H1 (cell line): ENCODE measurements at places on chromosomes 5 and 9.
A peak's percentile ranks its signal among the peaks of the same experiment; 100 is the strongest.

- DNase-seq, result no peak
Measured at GRCh38 chr5:68368311-68369022, 152.9 kb downstream of the PIK3R1 start.

DNA sequence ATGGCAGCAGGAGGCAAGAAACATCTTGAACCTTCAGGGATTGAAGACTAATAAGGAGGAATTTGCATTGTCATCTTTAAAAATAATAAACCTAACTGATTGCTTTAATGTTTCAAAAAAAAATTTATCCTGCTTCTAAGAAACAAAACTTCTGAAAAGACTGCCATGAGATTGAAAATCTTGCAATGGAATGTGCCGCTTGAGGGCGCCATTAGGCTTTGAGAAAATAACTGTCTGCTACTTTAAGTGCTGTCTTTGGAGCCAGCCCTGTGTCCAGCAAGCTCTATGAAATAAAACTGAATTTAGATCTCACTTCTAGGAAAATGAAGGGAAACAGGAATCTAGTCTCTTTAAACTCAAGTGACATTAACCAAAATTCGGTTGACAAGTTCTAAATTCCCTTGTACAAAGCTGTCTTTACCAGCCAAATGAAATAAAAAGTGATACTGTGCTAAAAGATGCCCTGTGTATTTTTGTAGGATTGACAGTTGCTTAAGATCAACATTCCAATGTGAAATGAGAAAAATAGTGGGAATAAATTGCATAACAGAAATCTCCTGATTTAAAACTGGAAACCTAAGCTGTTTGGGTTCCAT is 79.4 kb downstream of the ESM1 start:
- peak; percentile 79 for DNase-seq

- no peak for DNase-seq
Measured at GRCh38 chr5:31036411-31036810, 157.1 kb upstream of the CDH6 start.

DNA sequence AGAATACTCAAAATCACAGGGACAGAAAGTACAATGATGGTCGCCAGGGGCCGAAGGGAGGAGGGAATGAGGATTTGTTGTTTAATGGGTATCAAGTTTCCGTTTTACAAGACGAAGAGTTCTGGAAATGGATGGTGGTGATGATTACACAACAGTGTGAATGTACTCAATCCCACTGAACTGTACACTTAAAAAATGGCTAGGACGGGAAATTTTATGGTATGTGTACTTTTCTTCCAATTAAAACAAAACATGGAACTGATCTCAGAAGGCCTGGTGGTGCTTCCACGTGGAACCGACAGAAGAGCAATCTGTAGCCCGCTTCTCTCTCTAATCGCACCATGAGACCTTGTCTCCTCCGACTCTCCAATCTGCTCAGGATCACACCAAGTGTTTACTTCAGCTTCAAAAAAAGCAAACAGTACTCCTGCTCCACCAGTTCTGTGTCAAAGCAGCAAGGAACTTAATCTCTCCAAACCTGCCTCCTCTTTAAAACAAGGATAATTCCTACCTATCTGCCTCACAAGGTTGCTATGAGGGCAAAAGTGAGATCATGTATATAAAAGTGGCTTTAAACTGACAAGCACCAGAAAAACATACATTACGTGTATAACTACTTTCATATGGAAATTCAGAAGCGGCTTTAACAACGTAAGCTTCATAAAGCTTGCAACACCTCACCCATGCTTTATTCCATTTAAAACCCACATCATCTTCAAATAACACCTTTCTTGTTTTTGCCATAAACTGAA is 2.1 kb downstream of the ECPAS start:
- no peak for DNase-seq

DNA sequence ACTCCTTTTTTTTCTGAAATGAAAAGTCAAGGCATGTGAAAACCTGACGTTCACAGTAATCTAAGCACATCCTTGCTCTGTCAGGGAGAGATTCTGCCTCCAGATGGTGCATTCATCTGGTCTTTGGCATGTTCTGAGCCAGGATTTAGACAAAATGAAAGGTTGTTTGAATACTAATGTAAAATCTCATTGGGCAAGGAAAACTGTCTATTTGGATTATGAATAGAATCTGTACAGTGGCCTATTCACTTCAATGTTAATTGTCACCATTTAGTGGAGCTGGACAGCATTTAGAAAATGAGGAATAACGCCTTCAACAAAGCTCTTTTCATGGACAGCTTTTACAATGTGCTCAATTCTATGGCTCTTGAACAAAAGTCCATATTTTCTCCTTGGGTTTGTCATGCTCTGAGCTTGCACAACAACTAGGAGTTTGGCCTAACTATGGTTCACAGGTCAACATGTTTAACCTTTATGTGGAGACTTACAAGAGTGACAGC is 28.9 kb downstream of the ARHGEF28 start:
- no peak for DNase-seq

DNA sequence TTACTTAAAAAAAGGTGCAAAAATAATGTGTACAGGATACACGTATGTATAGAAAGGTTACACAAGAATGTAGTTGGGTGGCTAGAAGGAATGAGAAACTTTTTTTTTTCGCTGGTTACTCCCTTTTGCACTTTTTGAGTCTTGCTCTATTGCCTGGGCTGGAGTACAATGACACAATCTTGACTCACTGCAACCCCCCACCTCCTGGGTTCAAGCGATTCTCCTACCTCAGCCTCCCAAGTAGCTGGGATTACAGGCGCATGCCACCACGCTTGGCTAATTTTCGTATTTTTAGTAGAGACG is 15.8 kb downstream of the FBXW11 start:
- no peak for DNase-seq

- no peak for DNase-seq
Measured at GRCh38 chr5:136793300-136793699, 428.0 kb upstream of the TRPC7 start.

- DNase-seq, result no peak
Measured at GRCh38 chr5:39176759-39177630, 42.4 kb downstream of the FYB1 start.

GRCh38 chr5:116135344-116135743 is 50.5 kb downstream of the COMMD10 start:
- DNase-seq, result no peak

- DNase-seq, result no peak
Measured at GRCh38 chr9:19379697-19380046, 364 bp downstream of the RPS6 start.

GRCh38 chr9:126248680-126249079 is 77.9 kb upstream of the MVB12B start:
- no peak for DNase-seq

- no peak for DNase-seq
Measured at GRCh38 chr9:114507726-114508125, 2.5 kb upstream of the WHRN start.

DNA sequence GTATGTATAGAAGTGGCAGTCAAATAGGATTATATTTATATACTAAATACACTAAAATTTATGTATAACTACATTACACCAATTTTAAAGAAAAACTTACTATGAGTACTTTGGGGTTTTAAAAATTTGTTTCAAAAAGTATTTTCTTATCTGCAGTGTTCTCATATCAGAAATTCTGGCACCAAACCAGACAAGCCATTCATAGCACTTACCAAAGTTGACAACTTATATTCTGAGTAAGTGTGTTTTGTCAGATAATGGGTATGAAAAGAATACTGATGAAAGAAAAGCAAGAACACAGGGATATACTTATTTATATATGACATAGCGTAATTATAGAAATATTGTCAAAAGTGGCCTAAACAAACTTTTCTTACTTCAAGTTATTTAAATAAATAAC is 67.5 kb downstream of the SPEF2 start:
- no peak for DNase-seq

- no peak for DNase-seq
Measured at GRCh38 chr9:2053883-2054845, 39.0 kb downstream of the SMARCA2 start.

DNA sequence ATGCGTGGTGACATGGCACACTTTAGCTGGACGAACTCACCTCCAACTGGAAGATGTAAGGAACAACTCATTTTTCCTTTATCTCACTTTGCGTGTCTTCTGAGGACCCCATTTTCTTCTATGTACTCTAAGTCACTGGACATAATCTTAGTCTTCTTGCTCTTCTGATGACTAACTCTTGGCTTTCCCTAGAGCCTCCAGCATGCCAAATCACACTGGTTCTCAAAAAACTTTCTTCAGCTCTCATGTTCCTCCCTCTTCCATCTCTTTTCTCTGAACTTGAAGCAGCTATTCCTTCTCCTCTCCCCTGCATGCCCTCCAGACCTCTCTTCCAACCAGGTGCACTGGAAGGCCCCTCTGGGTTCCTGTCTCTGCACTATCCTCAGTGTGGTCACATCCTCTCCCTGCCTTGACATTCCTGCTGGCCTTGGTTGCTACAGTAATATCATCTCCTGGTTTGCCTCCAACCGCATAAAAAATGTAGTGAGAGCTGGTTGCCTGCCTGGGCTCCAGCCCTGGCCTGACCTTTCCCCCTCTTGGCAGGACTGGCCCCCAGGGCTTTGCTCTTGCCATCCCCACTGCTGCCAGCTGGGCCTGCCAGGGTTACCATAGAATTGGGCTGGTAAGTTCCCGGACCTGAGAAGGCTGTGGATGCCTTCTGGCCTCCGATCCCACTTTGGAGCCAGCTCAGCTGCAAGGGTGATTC is 44.8 kb upstream of the BNC2 start:
- no peak for DNase-seq

DNA sequence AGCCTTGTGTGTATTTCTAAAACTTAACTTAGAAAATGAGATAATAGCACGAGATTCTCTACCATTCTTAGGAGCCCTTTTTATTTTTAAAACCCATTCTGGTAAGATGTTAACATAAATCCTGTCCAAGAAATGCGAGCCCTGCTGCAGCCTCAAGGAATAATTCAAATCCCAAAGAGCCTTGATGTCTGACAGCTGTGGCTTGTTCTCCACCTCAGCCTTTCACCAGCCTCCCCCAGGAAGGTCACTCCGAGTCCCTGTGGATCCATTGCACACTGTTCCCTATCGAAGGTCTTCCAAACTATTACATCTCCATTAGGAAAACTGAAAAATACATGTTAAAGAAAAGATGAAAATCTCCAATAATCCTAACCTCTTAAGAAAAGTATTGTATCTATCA is 98.5 kb upstream of the S1PR3 start:
- DNase-seq, result no peak

GRCh38 chr9:133323211-133323610 is 12.8 kb downstream of the SURF6 start:
- DNase-seq, result no peak

GRCh38 chr5:58922461-58923171 is 339.7 kb downstream of the RAB3C start:
- no peak for DNase-seq

DNA sequence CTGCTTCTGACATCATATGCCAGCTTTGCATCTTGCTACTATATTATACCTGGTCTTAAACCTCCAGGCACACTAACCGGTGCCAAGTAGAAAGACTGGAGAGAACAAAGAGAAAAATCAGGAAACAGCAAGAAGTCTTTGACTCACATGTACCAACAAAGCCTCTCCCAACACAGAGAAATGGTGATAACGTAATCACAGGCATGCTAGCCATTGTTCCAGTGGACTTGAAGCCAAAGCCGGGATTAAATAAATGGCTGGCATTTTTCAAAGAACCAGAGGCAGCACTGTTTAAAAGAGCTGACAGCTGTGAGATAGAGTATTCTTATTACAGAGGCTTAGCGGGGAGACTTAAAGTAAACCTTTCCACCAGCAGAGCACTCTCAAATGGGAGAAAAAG is 148.4 kb upstream of the NFIL3 start:
- no peak for DNase-seq

- no peak for DNase-seq
Measured at GRCh38 chr9:119967867-119968535, 598.8 kb upstream of the BRINP1 start.

- no peak for DNase-seq
Measured at GRCh38 chr5:74897049-74897448, 30.9 kb upstream of the FAM169A start.

DNA sequence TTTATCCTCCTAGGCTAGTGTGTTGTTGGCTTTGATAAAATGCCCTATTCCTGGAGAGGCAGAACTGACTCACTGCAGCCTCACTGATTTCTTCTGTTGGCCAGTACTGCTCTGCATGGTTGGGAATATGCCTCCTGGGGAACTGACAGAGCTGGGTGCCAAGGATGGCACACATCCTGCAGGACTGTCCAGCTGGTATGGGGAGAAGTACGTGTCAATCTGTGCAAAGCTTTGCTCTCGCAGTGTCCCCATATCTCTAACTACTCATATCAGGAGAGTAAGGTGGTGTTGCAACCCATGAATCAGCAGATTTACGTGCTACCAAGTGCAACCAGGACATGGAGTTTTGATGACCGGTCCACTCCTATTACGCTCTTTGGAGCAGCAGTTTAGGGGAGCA is 74.7 kb downstream of the TEK start:
- DNase-seq, result no peak

- no peak for DNase-seq
Measured at GRCh38 chr5:93588352-93589151, 5.5 kb downstream of the NR2F1 start.

- no peak for DNase-seq
Measured at GRCh38 chr9:21789541-21790037, 12.8 kb upstream of the MTAP start.

DNA sequence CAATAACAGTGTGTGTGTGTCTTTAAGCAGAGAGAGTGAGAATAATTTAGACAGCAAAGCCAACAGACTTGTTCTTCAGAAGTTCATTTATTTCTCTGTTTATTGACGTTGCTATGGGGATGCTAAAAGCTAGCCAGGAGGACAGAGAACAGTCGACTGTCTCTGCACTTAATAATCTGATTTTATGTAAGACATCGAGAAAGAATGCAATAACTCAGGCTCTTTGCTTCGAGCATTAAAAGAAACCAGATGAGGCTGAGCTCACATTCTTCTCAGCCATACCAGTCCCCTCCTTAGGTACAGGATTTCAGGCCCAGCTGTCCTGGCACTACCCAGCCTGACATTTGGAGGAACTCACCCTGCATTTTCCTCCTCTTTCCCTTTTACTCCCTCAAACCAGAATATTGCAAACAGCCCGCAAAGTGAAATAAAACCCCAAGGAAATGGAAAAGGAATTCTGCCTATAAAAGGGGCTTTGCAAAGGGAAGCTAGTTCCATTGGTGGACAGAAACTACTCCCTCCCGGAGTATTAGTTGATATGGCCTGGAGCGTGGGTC is 44.5 kb upstream of the DPYSL3 start:
- no peak for DNase-seq

DNA sequence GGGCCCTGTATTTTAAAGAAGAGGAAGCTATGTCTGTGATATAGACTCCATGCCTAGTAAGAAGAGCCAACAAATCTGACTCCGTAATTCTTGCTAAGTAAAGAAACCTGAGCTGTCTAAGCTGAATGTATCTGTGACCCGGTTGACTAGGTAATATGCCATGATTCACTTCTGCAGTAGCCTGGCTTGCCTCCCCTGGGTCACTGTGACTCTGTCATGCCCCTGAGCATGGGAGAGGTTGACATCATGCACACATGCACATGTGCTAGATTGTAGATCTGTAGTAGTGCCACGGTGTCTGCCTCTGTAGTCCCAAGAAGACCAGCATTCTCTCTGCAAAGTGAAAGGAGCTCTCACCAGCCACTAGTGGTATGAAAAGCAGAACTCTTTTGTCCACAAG is 9.1 kb downstream of the SLC22A5 start:
- DNase-seq, result no peak

GRCh38 chr5:169748174-169748573 is 111.1 kb downstream of the DOCK2 start:
- DNase-seq, result no peak

- no peak for DNase-seq
Measured at GRCh38 chr9:110971234-110971633, 67.0 kb downstream of the LPAR1 start.

GRCh38 chr9:93066978-93067603 is 8.6 kb downstream of the SUSD3 start:
- no peak for DNase-seq

- no peak for DNase-seq
Measured at GRCh38 chr9:37562826-37563225, 13.4 kb downstream of the FBXO10 start.
